ENCODE measurements at places on chromosomes 2 and 18. TPM values are rescaled to one million over a fixed set of nuclear protein-coding genes. Genes with fewer than 3 reads are reported as not detected.

DNA sequence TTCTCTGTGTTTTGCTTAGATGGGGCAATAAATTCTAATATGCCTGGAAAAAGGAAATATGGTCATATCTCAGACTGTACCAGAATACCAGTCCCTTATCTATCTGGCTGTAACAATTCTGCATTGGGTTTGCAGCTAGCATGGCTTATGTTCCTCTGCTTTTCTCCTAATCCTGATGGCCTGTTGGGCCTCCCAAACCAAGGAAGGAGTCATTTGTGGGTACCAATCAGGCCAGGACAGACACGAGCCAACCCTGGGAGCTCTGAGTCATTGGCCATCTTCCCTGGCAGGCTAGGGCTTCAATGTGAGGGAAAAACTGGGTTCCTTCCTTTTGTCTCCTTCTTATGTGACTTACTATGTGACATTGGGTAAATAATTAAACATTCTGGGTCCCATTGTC is 12.0 kb downstream of the SMARCAL1 start:
- H3K27me3 ChIP-seq: no peaks in the 10 kb centered on the region
- no peak for DNase-seq
- H3K36me3 ChIP-seq: peaks cover 79% of the 10 kb centered on the region
- no peaks in the 10 kb centered on the region for H3K4me1 ChIP-seq
- no peak overlapping the region for H3K27ac ChIP-seq

DNA sequence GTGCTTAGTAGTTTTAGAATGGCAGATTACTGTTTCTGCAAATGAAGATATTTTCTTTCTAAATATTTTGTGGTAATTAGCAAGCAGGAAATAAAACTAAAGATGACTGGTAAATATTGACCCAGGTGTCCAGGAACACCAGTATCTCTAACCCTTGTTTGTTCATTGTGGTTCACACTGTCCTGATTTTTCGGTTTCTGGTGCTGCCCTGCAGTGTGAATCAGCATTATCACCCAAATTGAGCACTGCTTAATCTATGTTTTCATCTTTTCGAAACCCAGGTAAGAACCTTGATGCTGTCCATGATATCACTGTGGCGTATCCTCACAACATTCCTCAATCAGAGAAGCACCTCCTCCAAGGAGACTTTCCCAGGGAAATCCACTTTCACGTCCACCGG is 167.4 kb downstream of the CAPN13 start:
- no peak overlapping the region for H3K27ac ChIP-seq
- DNase-seq: no peak
- H3K4me3 ChIP-seq: no peak overlapping the region
- no peaks in the 10 kb centered on the region for H3K27me3 ChIP-seq

GRCh38 chr2:88265352-88266303 is 95.5 kb downstream of the THNSL2 start:
- no peak for DNase-seq
- H3K4me1 ChIP-seq: no peaks in the 10 kb centered on the region
- no peaks in the 10 kb centered on the region for H3K36me3 ChIP-seq
- no peak overlapping the region for H3K27ac ChIP-seq
- H3K4me3 ChIP-seq: no peak overlapping the region

DNA sequence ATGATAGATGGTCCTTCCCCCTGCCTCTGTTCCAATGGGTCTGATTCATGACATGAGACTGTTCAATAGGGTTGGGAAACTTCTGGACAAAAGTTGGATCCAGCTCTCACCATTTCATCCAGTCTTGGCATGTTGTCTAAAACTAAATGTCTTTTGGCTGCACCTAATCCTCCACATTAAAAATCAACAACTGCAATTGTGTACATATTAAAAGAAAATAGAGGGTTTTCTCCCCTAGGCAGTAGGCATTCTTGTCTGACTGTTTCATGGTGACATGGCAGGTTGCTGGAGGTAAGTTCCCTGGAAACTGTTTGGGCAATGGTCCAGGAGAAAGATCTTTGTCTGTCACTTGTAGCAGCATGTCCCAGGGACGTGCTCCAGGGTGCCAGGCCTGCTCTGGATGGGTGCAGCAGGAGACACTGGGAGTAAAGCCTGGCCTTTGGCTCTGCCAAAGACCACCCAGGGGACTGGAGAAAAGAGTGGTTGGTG is 135.8 kb downstream of the TCF4 start:
- no peaks in the 10 kb centered on the region for H3K36me3 ChIP-seq
- H3K27ac ChIP-seq: no peak overlapping the region
- no peak overlapping the region for H3K4me3 ChIP-seq
- H3K4me1 ChIP-seq: no peaks in the 10 kb centered on the region
- H3K27me3 ChIP-seq: no peaks in the 10 kb centered on the region
- DNase-seq: no peak

GRCh38 chr2:17813742-17814473 is 2.4 kb upstream of the MSGN1 start:
- no peak overlapping the region for H3K4me3 ChIP-seq
- H3K27me3 ChIP-seq: peaks cover 12% of the 10 kb centered on the region
- no peak overlapping the region for H3K27ac ChIP-seq
- no peaks in the 10 kb centered on the region for H3K4me1 ChIP-seq

The NOL4 gene
- polyA plus RNA-seq: 6.5 TPM

The RFX8 gene
- polyA plus RNA-seq: 0.39 TPM

The NTSR2 gene
- not detected for polyA plus RNA-seq

GRCh38 chr2:17506736-17507616 is 11.3 kb downstream of the RAD51AP2 start:
- no peaks in the 10 kb centered on the region for H3K36me3 ChIP-seq
- no peak for DNase-seq
- no peaks in the 10 kb centered on the region for H3K27me3 ChIP-seq
- H3K4me3 ChIP-seq: no peak overlapping the region
- no peak overlapping the region for H3K27ac ChIP-seq
- H3K4me1 ChIP-seq: no peaks in the 10 kb centered on the region

DNA sequence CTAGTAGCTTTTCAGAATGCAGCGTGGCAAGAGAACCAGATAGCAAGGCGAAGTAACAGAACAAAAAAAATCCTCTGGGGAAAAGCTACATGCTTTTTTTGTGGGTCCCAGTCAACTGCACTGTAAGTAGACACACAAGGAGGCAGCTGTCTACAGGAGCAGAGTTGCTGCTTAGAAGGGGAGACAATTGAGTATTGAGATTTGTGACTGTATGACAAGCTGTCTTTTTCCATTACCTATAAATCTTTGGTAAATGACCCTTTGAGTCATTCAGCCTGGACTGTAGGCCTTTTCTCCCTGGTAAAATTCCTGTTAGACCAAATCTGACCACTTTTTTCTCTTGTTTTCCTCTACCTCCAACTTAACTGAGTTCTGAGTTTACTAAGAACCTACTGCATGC is 144.1 kb upstream of the FOSL2 start:
- DNase-seq: no peak
- H3K4me1 ChIP-seq: peaks cover 19% of the 10 kb centered on the region
- peaks cover 2% of the 10 kb centered on the region for H3K36me3 ChIP-seq
- H3K27me3 ChIP-seq: no peaks in the 10 kb centered on the region
- H3K27ac ChIP-seq: no peak overlapping the region
- H3K4me3 ChIP-seq: no peak overlapping the region

The GRP gene
- polyA plus RNA-seq: 3.4 TPM

DNA sequence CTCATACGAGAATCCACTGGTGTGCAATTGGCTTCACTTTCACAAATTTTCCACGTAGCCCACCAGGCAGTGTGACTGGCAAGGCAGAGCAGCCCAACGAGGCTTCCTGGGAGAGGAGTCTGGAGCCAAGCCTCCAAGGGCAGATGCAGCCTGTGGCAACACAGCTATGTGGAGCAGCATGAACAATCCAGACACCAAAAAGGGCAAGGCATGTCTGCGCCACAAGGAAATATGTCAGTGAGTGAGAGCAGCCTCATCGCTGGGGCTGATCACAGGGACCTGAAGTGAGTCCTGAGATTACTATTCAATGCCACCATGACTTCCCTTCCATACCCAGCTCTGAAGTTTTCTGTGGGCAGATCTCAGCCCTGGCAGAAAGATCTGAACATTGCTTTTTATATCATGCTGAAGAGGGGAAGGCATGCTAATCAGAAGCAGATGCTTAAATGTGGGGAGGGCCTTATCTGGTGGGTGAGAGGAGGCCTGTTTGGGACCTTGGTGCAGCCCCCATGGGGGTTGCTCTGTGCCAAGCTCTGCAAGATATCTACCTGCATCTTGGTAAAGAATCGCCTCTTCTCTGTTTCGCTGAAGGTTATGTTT is 40.0 kb upstream of the PUM2 start:
- no peaks in the 10 kb centered on the region for H3K36me3 ChIP-seq
- H3K4me3 ChIP-seq: no peak overlapping the region
- H3K4me1 ChIP-seq: peaks cover 14% of the 10 kb centered on the region
- H3K27ac ChIP-seq: no peak overlapping the region
- no peaks in the 10 kb centered on the region for H3K27me3 ChIP-seq
- no peak for DNase-seq

DNA sequence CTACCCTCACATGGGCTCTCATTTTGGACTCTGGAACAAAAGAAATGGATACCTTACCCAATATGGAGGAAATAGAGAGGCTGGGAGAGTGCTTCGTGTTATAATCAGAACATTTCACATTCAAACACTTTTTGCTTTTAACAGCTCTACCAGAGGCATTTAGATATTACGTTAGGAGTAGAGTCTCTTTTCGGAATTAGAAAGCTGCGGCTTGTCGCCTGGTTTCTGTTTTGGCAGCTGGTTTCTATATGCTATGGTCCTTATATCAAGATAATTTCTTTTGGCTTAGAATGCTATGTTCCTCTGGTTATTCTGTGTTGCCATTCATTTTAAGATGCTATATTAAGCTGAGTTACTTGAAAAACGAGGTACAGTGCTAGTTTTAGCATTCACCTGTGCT is 392.8 kb upstream of the GALNT5 start:
- no peak overlapping the region for H3K4me3 ChIP-seq
- H3K27me3 ChIP-seq: no peaks in the 10 kb centered on the region
- no peaks in the 10 kb centered on the region for H3K36me3 ChIP-seq
- no peak overlapping the region for H3K27ac ChIP-seq

DNA sequence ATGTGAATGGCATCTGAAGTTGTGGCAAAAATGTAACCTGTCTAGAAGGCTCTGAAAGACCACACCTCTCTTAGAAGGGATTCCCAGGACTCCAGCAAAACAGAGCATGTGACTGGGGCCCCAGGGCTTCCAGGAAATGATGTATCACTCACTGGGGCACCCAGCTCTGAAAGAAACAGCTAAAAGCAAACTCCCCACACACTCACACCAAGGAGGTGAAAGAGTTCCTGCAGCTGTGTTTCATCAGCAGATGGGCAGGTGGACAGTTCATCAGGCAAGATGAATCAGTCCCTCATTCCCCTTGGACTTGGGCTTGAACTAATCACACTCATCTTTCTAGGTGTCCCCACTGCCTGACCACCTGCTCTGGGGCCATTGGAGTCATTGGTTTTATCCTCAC is 76.2 kb downstream of the CCBE1 start:
- no peaks in the 10 kb centered on the region for H3K36me3 ChIP-seq
- no peak overlapping the region for H3K27ac ChIP-seq
- DNase-seq: no peak

The NIFK gene
- 64.4 TPM for polyA plus RNA-seq

The HRH4 gene
- 0.19 TPM for polyA plus RNA-seq

The CCDC68 gene
- polyA plus RNA-seq: 46.3 TPM

Measured in large intestine (tissue), 12 donors.